ENCODE measurements at places on chromosomes 16 and 17. TPM values are rescaled to one million over a fixed set of nuclear protein-coding genes. Genes with fewer than 3 reads are reported as not detected.
A peak's percentile ranks its signal among the peaks of the same experiment; 100 is the strongest.

GRCh38 chr17:45294506-45294905, 22.3 kb downstream of the MAP3K14 start:
- no peak for DNase-seq

DNA sequence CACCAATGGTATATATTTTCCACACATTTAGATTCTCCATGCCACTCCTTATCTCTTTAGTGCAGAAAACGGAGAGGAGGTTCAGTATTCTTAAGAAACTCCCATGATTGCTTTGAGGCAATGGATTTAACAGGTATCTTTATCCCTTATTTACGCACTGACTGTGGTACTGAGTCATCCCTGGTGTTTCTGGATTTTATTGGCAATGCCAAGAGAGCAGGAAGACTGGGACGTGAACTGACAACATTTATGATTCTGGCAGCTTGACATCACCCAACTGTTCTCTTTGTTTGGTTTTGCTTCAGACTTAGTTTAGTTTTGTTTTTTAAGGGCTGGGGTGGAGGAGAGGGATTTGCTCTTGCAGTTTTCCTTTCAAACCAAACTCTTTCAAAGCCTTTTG, 131.4 kb downstream of the WWOX start:
- DNase-seq, result peak; percentile 25

DNA sequence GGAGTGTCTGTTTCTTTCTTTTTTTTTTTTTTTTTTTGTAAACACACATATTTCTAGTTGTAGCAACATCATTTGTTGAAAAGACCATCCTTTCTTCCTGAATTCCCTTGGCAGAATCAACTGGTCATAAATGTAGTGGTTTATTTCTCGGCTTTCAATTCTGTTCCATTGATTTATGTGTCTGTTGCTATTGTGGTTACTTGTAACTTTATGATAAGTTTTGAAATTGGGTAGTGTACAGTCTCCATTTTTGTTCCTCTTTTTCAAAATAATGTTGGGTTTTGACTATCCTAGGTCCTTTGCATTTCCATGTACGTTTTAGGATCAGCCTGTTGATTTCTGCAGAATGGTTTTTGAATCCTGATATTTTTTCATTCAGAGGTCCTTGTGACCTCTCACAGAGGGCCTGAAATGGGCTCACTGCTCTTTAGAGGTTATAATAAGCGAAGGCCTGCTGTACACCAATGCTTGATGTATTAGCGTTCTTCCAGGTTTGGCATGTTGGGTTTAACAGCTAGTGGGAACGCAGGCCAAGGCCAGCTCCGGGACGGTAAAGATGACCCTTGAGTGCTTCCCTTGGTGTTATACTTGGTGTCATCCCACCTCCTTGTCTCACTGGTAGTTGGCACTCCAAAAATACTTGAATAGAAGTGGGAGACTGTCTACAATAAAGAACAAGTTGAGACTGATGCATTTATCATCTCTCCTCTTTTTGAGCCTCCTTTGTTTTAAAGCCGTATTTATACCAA, 43.8 kb downstream of the ZNRF1 start:
- DNase-seq, result no peak

GRCh38 chr16:10693889-10694288, 841 bp downstream of the TEKT5 start:
- no peak for DNase-seq

The APRT gene
- polyA plus RNA-seq, result 167 TPM

The SMIM36 gene
- not detected for polyA plus RNA-seq

- no peak for DNase-seq
These were observed 45.5 kb upstream of the CDH3 start for GRCh38 chr16:68599586-68599985.

The TP53TG3C gene
- polyA plus RNA-seq, result not detected

The CRISPLD2 gene
- 228 TPM for polyA plus RNA-seq

DNA sequence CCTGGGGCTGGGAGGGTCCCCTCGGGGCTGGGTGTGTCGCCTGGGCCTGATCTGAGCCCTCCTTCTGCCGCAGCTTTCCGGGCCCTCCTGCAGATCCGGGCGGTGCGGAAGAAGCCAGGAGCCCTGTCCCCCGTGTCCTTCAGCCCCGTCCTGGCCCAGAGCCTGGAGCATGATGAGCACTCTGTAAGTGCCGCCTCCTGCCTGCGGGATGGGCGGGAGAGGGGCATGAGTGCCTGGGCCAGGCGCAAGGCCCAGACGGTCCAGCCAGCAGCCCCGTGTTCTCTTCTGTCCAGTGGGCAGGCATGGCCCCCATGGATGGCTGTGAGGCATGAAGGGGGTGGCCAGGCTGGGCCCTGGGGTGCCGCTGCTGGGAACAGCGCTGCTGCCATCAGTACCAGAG, 16.0 kb upstream of the NUDT16L1 start:
- no peak for DNase-seq

The PRRT2 gene
- 8.2 TPM for polyA plus RNA-seq

The KRT33B gene
- not detected for polyA plus RNA-seq

The GJD3 gene
- 1.1 TPM for polyA plus RNA-seq

- DNase-seq, result no peak
These were observed 146.6 kb downstream of the USP22 start for GRCh38 chr17:20896153-20896649.
